ENCODE measurements at places on chromosomes 3 and 15.

GRCh38 chr3:122688996-122689395 lies 8.4 kb downstream of the PARP14 start:
- peak; percentile 6 for DNase-seq

- peak; percentile 27 for DNase-seq
Measured at GRCh38 chr3:69791106-69791505, 51.8 kb downstream of the MITF start.

GRCh38 chr3:194554473-194555123 lies 67.8 kb upstream of the ATP13A3 start:
- DNase-seq: no peak

DNA sequence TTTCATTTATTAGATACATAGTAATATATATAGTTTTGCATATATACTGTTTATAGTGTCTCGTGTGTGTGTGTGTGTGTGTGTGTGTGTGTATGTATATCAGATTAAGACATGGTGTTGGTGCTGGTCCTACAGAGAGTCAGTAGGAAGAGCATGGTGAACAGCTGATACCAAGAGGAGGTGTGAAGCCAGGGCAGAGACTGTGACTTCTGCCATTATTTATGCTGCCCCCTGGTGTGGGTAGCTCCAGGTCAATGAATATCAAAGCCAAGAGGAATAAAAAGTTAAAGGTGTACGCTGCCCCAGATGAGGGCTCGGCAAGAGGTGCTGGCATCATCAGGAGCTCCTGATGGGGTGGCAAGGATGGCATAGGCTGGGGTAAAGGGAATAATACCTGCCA lies 299.5 kb upstream of the RASGRP1 start:
- no peak for DNase-seq

DNA sequence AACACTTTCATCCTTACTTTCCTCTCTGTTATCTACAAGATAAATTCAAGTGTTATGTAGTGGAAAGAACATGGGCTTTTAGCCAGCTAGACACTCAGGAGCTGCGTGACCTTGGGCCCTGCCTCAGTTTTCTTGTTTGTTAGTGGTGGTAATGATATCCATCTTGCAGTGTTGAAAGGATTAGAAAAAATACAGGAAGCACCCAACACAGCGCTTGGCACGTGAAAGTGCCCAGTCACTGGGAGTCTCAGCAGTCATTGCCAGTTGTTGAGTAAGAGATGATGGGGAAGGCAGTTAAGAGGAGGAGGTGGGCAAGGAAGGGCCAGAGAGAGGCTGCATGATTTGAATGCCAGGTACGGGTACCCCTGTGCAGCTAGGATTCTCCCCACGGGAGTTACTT lies 5.3 kb downstream of the PDIA5 start:
- no peak for DNase-seq

GRCh38 chr3:46889381-46890110 lies 12.0 kb downstream of the PTH1R start:
- DNase-seq: no peak

DNA sequence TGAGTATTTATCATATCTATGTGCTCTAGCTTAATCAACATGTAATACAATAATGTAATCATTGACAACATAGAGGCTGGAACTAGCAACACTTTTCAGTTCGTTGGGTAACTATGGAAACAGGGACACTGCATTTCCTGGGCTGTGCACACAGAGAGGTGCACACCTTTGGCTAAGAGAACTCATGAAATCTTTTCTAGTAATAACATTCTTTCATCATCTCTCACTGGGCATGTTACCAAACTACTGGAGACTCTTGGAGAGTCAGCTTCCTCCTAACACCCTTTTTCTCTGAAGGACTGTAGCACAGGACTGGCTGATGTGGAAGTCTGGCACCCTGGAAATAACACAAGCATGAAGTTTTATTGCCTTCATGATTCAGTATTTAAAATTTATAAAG lies 135.6 kb downstream of the KCNMB2 start:
- peak; percentile 73 for DNase-seq

- DNase-seq: no peak
Measured at GRCh38 chr3:155594526-155595187, 150.2 kb downstream of the PLCH1 start.

- no peak for DNase-seq
Measured at GRCh38 chr3:16687221-16687620, 82.0 kb upstream of the DAZL start.

- DNase-seq: no peak
Measured at GRCh38 chr3:53845881-53846133, 412 bp downstream of the CHDH start.

GRCh38 chr15:89805241-89806209 lies 9.1 kb downstream of the ANPEP start:
- DNase-seq: no peak

DNA sequence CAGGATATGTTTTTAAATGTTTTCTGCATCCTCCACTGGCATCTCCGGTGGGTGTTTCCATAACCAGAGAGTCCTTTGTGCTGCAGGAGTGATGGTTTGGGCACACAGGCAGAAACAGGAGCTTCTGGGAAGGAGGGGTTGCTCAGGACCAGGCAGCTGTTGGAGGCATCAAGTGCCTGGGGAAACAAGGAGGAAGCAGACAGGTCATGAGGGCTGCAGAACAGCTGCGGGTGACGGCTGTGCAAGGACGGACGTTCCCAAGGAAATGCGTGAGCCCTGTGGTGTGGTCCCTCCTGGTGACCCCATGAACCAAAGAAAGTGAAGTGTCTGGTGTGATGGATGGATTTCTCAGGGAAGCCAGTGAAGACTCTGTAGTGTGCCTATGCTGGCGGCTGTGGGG lies 61.2 kb upstream of the TNFAIP8L3 start:
- DNase-seq: no peak

DNA sequence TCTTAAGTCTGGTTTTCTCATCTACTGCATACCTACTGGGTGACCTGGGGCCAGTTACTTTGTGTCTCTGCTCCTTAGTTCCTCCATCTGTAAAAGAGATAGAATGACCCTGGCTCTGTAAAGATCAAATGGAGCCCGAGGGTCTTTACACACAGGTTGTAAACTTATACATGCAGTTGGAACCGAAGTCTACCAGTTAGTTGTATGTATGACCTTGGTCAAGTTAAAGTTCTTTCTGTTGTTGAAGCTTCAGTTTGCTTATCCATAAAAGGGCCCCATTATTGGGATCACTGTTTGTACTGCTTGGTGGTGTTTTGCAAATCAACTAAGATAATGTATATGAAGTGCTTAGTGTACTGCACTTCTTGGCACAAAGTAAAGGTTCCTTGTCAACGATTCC lies 186.9 kb downstream of the PTPRG start:
- DNase-seq: no peak

- no peak for DNase-seq
Measured at GRCh38 chr3:13077431-13078162, 4.4 kb upstream of the IQSEC1 start.

- no peak for DNase-seq
Measured at GRCh38 chr3:156558389-156558788, 3.5 kb upstream of the SSR3 start.

DNA sequence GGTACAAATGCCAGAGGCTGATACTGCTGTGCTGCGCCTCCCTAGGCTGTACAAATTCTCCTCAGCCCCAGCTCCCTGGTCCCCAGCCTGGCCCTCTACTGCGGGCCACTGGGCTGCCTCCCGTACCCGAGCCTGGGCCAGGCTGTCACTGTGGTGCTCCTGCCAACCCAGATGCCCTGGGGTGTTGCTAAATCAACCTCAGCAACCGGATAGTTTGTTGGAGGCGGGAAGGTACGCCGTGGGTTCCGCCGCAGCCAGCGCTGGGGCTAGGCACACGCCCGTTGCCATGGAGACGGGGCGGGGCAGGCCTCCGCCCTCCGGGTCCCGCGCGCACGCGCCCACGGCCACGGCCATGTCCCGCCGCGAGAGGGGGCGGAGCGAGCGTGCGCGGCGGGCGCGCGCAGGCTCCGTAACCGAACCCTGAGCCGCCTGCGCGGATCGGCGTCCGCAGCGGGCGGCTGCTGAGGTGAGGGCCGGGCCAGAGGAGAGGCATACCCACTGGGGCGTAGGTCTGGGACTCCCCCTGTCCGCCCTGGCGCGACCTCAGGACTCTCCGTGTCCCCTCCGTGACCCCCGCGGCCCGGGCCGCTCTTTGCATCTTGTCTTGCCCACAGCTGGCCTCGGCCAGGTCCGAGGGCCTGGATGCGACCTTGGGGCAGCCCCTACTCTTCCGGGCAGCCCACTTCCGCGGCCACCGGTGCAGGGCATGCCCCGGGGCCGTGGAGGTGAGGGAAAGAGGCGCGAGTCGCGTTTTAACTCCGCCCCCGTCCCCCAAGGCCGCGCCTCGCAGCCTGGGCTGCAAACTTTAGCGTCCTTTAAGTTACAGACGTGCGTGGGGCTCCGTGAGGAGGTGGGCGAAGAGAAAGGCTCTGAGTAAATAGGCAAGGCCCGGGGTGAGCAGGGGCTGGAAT lies at the start of gene TEX264:
TEX264 (plus strand) TSS at position 430 of the 911 bp plus-strand sequence. CDS start 3,053 bp downstream, outside the sequence.
- peak; percentile 83 for DNase-seq

- DNase-seq: no peak
Measured at GRCh38 chr3:192494174-192494573, 233.2 kb downstream of the FGF12 start.

- no peak for DNase-seq
Measured at GRCh38 chr3:72439321-72440183, 408.7 kb downstream of the SHQ1 start.
